ENCODE measurements at places on chromosomes 2 and 18.

GRCh38 chr2:220043990-220044335, 416.5 kb downstream of the SLC4A3 start:
- no peak for DNase-seq

- DNase-seq: no peak
Observed at GRCh38 chr2:19250906-19251305, 107.5 kb downstream of the OSR1 start.

DNA sequence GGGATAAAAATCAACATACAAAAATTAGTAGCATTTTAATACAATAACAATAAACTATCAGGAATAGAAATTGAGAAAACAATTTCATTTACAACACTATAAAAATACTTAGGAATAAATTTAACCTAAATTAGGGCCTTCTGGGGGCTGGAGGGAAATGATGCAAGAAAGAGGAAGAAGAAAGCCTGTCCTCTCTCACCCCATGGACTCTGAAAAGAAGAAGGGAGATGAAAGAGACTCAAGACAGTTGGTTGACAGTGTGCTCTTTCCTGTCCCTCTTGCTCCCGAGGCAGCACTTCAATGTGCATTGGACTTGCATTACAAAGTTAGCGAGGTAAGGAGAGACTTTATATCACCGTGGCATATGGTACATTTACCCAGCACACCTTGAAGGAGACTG, 88.5 kb downstream of the VAPA start:
- no peak for DNase-seq

GRCh38 chr2:237888389-237888788, 29.0 kb downstream of the RAMP1 start:
- DNase-seq: no peak

GRCh38 chr2:157420771-157421323, 23.0 kb downstream of the CYTIP start:
- DNase-seq: no peak

DNA sequence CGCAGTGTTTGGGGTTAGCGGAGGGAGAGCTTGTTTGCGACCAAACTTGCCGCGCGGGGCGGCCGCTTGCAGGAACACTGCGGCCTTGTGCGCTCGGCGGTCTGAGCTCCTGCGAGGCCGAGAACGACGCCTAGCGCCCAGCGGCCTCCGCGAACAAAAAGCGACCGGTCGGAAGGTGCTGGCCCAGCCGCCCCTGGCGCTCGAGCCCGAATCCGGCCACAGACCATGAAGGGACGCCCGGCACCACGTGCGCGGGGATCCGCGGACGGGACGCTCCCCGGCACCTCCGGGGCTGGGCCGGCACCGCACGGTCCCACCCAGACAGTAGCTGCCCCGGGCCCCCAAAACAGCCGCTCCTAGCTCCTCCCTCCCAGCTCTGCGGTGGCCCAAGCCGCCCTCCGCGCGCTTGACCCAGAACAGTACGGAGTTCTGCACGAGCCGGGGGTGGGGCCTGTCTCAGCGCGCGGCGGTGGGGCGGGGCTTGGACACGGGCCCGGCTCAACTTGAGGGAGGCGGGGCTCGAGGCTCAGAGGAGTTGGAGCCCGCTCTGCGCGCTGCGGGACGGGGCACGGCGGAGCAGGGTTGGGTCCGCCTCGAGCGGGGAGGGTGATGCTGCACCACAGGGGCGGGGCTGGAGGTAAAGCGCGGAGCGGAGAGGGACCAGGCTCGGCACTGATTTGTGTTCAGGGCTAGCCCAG, 664 bp upstream of the IMPA2 start:
- DNase-seq: no peak

DNA sequence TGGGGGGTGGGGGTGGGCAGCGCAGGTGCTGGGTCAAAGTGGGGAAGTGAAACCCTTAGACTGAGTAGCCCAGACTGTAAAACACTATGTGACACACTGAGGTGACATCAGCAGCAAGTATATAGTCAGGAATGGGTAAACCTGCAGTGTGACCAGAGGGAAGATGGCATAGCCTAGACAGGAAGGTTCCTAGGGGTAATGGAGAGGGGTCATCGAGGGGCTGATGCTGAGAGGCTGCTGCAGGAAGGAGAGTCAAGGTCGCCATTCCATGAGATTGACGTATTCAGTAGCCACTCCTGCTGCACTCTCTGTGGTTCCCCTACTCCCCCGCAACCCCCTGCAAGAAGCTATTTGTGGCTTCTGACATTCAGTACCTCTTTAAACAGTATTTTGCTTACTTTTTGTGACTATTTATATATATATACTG, 111.7 kb downstream of the CHST9 start:
- no peak for DNase-seq

DNA sequence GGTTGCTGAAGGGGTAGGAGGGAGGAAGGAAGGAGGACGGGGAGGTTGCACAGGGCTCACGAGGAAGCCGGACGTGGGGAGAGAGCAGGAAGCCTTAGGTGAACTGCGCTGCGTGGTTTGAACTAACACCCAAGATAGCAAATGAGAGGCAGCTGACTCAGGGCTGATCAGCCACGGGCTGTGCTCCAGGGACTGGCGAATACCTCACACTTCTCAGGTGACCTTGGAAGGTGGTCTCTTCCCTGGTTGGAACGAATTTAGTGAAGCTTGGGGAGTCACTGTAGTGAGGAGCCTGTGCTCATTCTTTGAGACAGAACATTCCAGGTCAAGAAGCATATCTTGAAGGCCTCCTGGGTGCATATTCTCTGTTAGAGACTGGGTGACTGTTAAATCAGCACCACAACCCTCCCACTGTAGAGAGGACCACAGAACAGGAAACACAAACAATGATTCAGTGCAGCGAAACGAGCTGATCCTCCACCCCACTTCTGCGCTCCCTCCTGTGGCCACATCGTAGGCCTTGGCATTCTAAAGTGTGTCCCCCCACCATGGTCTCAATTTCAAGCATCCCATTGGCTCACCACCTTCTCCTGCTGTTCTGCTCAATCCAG, 33.8 kb downstream of the TOGARAM2 start:
- DNase-seq: peak; percentile 43

GRCh38 chr18:36187193-36187825, at the start of gene MOCOS:
TSS of gene MOCOS (plus strand) at chr18:36187497. CDS start at chr18:36187540, 43 bp downstream.
- DNase-seq: no peak

DNA sequence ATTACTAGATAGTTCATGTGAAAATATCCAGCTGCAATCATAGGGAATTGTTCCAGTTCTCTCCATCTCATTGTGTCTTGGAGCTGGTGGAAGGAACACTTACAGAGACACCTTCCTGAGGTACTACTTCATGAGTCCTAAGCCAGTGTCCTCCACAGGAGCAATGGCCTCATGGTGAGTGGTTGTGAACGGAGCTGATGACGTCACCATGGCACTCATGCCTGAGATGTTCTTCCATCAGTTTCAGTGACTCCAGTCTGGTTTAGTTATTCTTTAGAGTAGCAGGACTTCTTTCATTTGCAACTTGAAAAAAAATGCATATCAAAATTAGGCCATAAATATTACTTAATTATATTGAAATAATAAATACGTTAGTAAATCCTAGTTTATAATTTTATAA, 418.6 kb downstream of the ZNF521 start:
- no peak for DNase-seq

GRCh38 chr2:228378696-228379425, 197.4 kb upstream of the SPHKAP start:
- no peak for DNase-seq

- no peak for DNase-seq
Observed at GRCh38 chr2:239584986-239585385, 184.2 kb upstream of the HDAC4 start.

DNA sequence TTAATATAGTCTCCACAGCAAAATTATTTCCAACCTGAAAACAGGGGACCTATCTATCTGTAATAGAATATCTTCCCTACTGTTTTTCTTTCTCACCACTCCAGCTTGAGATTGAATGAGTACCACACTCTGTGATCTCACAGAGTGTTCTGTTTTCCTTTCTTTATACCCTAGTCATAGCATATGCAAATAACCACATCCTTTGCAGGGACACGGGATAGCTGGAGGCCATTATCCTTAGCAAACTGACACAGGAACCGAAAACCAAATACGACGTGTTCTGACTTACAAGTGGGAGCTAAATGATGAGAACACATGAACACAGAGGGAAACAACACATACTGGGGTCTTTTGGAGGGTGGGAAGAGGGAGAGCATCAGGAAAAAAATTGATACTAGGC, 224.7 kb downstream of the SLC8A1 start:
- DNase-seq: no peak

- DNase-seq: no peak
Observed at GRCh38 chr18:10170375-10170774, 256.6 kb downstream of the VAPA start.

DNA sequence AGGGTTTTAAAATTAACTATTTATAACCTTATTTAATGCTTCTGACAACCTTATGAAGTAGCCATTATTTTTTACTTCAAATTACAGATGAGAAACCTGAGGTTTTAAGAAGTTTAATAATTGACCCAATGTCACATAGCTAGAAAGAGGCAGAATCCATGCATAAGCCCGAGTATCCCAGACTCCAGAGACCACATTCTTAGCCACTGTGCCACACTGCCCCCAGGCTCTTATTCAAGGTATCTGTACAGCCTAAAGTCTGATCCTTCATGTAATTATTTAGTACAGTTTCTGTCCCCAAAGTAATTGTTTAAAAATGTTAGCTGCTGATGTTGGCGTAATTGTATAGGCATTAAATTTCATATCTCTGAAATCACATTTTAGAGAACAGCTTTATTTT, 124.7 kb upstream of the LRRTM1 start:
- DNase-seq: no peak

DNA sequence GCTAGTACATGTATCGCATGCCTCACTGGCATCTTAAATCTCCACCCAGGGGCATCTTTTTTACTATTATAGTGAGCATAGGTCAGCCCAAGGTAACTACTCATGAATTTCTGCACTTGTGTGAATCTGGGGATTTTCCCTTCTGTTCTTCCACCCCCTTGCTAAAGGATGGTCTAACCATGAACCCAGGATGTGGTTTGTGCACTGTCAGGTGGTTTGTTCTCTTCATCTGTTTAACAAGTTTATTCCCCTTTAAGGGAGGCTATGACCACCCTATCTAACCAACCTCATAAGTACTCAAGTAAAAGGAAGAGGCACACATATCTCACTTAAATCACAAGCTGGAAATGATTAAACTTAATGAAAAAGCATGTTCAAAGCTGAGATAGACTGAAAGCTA, 243.0 kb downstream of the RPRM start:
- no peak for DNase-seq

GRCh38 chr2:242031481-242032019, 162.0 kb downstream of the RTP5 start:
- DNase-seq: no peak

DNA sequence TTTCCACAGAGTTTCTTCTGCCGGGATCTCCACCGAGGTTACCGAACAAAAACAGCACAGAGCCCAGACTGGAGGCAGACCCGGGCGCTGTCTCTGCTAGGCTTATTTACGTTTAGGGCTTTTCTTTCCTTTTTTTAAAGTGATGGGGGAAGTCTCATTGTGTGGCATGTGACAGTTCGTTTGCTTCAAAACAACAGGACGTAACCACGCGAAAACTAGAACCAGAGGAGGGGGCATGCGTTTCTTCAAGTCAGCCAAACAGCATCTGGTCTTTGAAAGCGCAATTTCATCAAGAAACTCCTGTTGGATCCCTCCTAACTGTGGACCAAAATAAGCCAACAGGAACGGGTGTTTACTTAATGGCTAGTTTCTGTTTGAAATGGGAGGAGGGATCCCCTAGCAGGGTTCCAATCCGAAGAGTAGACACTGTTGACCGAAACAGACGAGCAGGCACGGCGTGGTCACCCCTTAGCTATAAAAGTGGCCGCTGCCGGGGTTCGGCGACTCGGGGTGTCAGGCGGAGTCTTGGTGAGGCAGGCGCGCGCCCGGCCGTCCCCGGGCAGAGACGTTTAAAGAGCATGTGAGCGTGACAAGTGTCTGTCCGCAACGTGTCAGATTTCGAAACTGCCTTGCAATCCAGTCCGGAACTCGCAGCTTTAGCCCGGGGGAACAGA, 997 bp upstream of the TGIF1 start:
- DNase-seq: no peak

GRCh38 chr2:199875400-199875799, 24.4 kb upstream of the FTCDNL1 start:
- no peak for DNase-seq

- no peak for DNase-seq
Observed at GRCh38 chr2:69175790-69176715, 163.1 kb downstream of the ANTXR1 start.

DNA sequence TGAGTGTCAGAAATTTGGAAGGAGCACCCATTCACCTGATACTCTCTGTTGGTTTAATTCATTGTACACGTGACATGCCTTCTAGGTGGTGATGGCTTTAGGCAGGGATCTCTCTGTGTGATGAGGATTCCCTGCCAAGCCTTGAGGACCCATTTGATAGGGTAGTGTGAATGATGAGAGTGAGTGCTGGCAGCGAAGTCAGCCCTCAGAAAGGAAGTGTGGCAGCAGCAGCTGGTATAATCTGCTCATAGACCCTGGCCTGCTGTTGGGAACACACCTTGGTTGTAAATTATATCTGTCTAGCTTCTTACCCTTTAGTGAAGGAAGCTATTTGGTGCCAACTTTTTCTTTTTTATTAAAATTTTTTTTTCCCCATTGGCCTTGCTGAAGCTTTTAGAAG, 164.5 kb downstream of the HAUS1 start:
- DNase-seq: no peak

- no peak for DNase-seq
Observed at GRCh38 chr18:75393721-75394120, 33.8 kb downstream of the SMIM21 start.

DNA sequence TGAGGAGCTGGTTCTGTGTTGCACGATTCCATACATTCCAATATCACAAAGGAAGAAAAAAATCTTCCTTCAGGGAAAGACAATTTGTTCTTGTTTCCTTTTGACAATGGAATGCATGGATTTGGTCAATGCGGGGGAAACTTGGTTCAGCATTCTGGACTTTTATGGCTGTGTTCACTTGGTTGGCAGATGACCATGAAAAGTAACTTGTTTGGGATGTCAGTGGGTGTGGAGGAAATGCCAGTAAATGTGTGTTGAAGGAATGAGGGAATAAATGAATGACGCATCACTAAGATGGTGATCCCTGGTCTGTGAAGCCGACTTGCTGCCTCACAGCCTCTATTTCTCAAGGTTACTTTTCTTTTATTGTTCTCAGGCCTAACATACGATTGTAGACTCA, 53.7 kb downstream of the THUMPD2 start:
- DNase-seq: no peak

GRCh38 chr2:65366595-65367125, 65.7 kb downstream of the SPRED2 start:
- no peak for DNase-seq

- DNase-seq: peak; percentile 47
Observed at GRCh38 chr2:24491542-24492420, 727 bp downstream of the NCOA1 start.

Data from stimulated activated CD4-positive, alpha-beta T cell treated with anti-CD3 and anti-CD28 coated beads, Interleukin-1b, Interleukin-23, amount 100 ng/mL, for 4 hours (primary cell).